Naive thymus-derived CD8-positive, alpha-beta T cell (primary cell): ENCODE measurements at places on chromosomes 7 and 10. TPM values are rescaled to one million over a fixed set of nuclear protein-coding genes. Genes with fewer than 3 reads are reported as not detected.

DNA sequence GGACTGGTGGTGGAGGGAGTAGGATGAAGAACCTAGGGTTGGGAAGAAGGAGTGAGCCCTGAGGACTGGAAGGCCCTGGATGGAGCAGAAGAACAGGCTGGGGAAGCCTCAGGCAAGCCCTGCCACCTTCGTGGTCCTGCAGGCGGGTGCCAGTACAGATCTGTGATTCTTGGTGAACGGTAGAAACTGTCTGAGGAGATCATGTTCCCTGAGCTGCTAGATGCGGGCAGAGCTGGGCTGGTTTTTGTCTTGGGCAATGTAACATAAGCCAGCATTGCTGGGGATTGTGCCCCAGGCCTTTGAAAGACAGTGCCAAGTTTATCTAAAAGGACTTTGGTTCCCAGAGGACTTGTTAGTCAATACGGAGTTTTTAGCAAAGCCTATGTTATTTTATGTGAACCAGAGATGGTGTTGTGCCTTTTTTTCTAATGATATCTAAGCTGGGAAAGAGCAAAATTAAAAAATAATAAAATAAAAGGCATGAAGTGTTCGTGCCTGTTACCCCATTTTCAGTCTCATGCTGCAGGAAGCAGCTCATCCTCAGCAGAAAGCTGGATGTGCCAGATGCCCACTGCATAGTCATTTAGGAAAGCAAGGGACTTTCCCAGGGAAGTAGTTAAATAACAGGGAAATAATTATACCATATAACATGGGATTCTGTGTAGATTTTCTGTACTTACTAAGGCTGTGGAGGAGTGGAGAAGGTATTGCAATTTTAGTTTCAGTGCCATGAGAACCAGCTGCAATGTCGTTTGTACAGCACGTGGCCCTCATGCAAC is 24.4 kb upstream of the FIGNL1 start:
- DNase-seq, result no peak

Gene GTF2IRD1
- not detected for polyA plus RNA-seq

DNA sequence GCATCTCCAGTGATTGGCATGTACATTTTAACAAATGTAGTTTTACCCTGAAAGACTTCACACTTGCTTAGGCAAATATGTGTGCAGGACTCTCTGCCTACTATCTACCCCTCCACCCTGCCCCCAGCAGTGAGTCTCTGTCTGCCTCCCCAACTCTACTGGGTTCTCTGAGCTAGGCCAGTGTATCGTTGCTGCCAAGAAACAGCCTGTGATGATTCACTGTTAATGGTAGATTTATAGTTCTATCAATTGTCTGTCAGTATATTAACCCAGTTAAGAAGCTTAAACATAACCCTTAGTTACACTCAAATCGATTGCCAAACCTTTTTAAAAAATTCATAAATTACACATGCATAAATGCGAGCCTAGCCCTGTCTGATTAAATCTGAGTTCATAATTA is 137.0 kb downstream of the SND1 start:
- no peak for DNase-seq

Gene SPDYE1
- polyA plus RNA-seq, result 0.12 TPM

GRCh38 chr7:24885716-24886115 is 94.3 kb downstream of the OSBPL3 start:
- DNase-seq, result no peak

DNA sequence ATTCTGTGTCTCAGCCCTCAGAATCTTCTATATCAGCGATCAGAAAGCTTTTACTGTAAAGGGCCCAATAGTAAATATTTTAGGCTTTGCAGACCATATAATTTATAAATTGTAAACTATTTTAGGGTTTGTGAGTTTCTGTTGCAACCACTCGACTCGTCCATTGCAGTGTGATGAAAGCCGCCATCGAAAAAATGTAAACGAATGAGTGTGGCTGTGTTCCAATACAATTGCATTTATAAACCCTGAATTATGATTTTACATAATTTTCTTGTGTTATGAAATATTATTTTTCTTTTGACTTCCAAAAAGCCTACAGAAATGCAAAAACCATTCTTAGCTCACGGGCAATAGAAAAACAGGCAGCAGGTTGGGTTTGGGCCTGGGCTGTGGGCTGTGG is 62.5 kb upstream of the ADO start:
- no peak for DNase-seq

GRCh38 chr7:96088579-96088978 is 233.3 kb downstream of the SLC25A13 start:
- no peak for DNase-seq

Gene SLC16A12
- polyA plus RNA-seq, result not detected

Gene NRG3
- polyA plus RNA-seq, result not detected

Gene PTPN20
- 0.13 TPM for polyA plus RNA-seq

DNA sequence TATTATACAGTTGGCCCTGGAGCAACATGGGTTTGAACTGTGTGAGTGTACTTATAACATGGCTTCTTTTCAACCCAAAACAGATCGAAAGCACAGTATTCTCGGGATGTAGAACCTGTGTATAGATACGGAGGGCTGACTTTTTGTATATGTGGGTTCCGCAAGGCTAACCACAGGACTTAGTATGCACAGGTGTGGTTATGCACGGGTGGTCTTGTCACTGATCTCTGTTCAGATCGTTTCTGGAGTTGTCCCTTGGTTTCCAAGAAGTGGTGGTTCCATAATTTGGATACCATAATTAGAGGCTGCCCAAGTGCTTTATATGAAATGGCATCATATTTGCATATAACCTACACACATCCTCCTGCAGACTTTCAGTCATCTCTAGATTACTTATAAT is 10.9 kb upstream of the BHLHA15 start:
- no peak for DNase-seq

Gene TCTN3
- polyA plus RNA-seq, result 65.7 TPM

Gene SPDYE8
- polyA plus RNA-seq, result not detected

GRCh38 chr7:132030086-132030568 is 473.7 kb upstream of the PODXL start:
- DNase-seq, result no peak

DNA sequence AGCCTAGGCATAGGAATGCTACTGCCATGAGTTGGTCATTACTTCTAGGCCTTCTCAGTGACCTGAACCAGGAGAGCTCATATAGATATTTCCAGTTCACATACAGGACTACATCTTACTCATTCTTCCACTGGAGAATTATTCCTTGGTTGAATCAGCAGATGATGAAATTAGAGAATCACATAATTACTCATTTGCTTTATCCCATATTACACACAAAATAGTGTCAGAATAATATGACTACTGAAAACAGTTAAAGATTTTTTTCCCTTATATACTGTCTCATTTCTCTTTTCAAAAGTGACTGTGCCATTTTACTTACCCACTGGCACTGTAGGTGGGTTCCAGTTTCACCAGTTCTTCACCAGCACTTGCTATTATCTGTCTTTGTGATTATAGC is 18.5 kb downstream of the BMS1 start:
- DNase-seq, result no peak

GRCh38 chr7:30180718-30181117 is 45.9 kb downstream of the MTURN start:
- DNase-seq, result no peak

DNA sequence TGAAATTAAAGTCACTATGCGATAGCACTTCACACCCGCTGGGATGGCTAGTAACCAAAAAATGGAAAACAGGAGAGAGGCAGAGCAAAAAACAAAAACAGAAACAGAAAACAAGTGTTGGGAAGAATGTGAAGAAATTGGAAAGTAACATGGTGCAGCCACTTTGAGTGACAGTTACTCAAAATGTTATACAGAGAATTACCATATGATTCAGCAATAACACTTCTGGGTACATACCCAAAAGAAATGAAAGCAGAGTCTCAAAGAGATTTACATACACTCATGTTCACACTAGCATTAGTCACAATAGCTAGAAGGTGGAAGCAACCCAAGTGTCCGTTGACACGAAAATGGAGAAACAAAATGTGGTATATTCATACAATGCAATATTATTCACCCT is 88.6 kb upstream of the KCNIP2 start:
- DNase-seq, result no peak

- DNase-seq, result no peak
These were observed 73.3 kb upstream of the RHEB start for GRCh38 chr7:151592868-151593486.

- DNase-seq, result peak; percentile 92
These were observed 6.9 kb upstream of the CYP2E1 start for GRCh38 chr10:133520193-133520738.

DNA sequence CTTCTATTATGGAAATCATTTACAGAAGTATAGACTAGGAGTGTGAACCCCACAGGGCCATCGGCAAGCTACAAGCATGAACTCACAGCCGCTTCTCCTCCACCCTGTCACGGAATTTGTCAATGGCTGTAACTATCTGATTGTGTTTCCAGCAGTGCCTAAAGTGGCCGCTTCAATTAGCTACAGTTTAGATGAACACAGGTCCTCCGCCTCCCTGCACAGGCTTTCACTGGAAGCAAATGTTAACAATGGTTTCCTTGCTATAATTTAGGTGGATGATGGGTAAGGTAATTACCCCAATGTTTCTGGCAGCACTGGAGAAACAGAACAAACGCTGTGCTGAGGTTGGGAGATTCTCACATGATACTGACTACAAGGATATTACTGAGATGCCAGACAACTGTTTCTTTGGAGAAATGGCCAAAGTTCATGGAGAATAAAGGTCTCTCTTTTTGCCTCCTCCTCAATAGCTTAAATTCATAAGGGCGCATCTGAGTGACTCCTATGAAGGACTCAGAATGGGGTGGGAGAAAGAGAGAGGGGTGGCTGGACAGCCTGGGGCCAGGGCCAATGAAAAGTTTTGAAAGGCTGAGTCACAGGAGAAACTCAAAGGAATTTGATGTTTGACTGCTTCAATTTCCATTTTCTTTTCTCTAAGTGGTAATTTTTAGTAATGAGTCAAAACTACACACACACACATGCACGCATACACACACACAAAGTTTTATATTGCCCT is 78.9 kb downstream of the SVIL start:
- DNase-seq, result no peak

Gene FANK1
- polyA plus RNA-seq, result not detected

DNA sequence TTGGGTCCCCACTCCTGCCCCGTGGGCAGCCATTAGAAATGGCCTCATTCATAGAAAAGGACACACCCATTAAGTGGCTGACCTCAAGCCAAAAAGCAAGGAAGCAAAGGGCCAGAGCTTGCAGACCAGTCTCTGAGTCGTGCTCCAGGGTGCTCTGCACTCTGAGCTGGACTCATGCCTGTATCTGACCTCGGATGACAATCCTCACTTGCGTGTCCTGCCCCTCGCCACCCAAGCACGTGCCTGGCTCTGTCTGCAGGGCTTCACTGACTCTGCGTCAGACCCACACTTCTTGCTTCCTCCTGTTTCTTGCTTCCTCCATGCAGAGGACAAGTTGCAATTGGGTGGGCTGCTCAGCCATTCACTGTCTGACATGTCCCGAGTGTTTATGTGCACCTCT is 138.8 kb downstream of the OAT start:
- no peak for DNase-seq

GRCh38 chr10:97731346-97732051 is 5.4 kb upstream of the ZFYVE27 start:
- DNase-seq, result peak; percentile 42

DNA sequence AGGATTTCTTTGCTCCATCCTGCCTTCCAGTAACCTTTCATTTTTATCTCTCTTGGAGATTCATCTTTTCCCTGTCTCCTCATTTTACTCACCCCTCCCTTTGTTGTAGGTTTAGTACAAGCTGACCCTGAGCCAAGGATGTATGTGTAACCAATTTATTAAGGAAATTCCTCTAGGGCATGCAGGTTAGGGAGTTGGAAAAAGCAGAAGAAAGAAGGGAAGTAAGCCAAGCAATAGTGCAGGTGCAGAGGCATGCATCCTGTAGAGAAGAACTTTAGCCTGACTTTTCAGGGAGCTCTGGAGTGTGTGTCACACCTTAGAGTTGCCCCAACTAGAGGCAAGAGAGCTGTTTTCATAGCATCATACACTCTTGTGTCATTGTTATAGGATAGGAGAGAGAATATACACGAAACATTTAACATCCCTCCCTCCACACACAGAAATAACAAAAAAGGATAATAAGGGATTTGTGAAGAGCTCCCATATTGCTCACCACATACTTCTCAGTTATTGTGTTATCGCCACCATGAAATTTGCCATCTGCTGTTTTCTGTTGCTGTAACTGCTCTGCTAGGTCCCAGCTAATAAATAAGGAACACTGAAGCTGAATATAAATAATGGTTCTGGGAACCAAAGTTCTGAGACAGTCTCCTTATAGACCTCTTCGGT is 21.8 kb upstream of the SEMA3C start:
- DNase-seq, result no peak

GRCh38 chr10:69614130-69614529 is 15.9 kb upstream of the FAM241B start:
- no peak for DNase-seq

Gene EBF3
- not detected for polyA plus RNA-seq

Gene SPOCK2
- 177 TPM for polyA plus RNA-seq

- DNase-seq, result no peak
These were observed 546.9 kb upstream of the GALNT17 start for GRCh38 chr7:70585071-70585470.

Gene TDRD1
- not detected for polyA plus RNA-seq

Gene PTPRN2
- polyA plus RNA-seq, result 1.4 TPM

DNA sequence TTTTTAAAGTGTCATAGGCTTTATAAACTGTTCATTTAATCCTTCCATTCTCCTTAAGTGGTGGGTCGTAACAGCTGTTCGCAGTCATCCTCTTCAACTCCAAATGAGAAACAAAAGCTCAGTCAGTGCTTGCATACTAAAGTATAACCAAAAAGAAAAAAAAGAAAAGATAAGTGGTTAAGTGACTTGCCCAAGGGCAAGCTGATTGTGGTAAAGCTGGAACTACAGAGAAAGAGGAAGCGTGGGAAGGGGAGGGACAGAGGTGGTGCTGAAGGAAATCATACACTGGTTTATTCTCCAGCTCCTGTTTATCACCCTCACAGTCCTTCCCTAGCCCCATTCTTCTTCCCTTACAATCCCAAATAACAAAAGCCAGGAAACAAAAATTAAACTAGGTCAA is 29.6 kb downstream of the IDE start:
- no peak for DNase-seq

GRCh38 chr7:28960071-28960840 is 2.1 kb upstream of the TRIL start:
- no peak for DNase-seq

- no peak for DNase-seq
These were observed 177.6 kb downstream of the DIP2C start for GRCh38 chr10:511849-512191.

Gene MNX1
- not detected for polyA plus RNA-seq

- DNase-seq, result no peak
These were observed 30.3 kb upstream of the KBTBD2 start for GRCh38 chr7:32921896-32922295.

DNA sequence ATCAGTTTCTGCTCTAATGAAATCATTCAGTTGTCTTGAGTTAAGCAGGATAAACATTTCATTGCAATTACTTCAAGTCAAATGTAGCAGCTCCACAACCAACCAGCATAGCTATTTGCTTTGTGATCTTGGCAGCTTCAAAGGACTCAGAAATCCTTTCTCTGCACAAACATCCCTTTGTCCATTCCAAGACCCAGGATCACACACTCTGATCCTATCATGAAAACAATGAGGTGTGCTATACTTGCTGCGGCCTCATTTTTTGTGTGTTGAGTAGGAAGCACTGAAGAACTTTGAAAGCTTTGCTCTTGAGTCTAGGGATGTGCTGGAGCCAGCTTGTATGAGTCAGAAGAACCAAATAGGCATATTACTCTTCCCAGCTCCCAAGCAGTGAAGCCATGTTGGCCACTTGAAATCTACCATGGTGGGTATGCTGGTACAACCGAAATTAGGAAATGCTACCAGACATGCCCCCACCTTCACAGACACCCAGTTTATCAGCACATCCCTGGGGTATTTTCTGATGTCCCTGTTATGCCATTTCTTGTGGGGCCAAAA is 199.4 kb upstream of the PRSS58 start:
- no peak for DNase-seq

- no peak for DNase-seq
These were observed 453.7 kb upstream of the LRRTM3 start for GRCh38 chr10:66472156-66472555.

Gene CHST15
- 0.14 TPM for polyA plus RNA-seq
